Stimulated activated CD8-positive, alpha-beta memory T cell treated with anti-CD3 and anti-CD28 coated beads, Interleukin-4, amount 100 ng/mL, for 1 hour (primary cell): ENCODE measurements at places on chromosomes 5 and 9.

- DNase-seq, result no peak
These were observed 175.7 kb downstream of the MELK start for GRCh38 chr9:36748322-36748899.

DNA sequence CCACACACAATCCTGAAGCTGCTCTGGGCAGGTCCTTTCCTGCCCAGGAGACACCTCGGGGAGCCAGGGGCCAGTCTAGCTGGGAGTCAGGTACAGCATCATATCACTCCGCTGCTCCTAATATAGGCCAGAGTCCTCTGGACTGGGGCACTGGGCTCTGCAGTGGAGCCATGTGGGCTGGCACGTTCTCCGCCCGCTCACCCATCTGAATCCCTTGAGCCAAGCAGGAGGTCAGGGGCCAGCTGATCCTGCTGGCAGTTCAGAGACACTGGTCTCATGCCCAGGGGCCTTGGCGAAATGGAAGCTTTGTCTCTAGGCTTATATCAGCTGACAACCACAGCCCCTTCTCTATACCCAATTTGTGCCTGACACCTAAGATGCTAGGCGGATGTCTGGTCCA, 9.3 kb upstream of the CORO2A start:
- DNase-seq, result no peak

- no peak for DNase-seq
These were observed 153.1 kb downstream of the DROSHA start for GRCh38 chr5:31378838-31379237.

DNA sequence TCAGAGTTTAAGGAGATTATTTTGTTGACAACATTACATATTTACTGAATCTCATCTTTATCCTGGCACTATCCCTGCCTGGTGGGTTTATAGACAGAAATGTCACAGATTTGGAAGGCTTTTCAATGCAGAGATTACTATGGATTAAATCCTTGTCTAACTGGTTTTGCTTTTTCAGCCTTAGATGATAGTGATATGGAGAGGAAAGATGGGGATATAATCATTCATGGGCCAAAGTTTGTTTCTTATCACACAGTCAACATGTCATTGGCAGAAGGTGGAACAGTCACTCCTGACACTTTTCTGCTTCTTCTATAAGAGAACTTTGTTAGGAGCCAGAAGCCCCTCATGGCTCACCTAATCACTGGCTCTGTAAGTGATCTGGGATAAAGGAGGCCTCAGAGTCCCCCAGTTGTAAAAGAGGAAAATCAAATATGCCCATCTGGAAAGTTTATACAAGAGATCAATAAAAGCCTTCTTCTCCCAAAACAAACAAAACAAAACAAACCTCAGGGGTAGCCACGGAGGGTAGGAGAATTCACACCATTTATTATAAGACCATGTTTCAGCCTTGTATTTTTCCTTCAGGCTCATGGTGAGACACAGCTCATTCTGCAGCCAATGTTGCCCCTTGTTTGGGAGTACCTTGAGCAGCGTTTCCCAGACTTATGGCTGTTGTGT, 101.2 kb downstream of the PCSK1 start:
- DNase-seq, result no peak

GRCh38 chr5:129459777-129460671, at the start of gene ADAMTS19:
Gene ADAMTS19 (plus strand): TSS chr5:129460298. CDS start chr5:129460392, 94 bp downstream.
- DNase-seq, result no peak

DNA sequence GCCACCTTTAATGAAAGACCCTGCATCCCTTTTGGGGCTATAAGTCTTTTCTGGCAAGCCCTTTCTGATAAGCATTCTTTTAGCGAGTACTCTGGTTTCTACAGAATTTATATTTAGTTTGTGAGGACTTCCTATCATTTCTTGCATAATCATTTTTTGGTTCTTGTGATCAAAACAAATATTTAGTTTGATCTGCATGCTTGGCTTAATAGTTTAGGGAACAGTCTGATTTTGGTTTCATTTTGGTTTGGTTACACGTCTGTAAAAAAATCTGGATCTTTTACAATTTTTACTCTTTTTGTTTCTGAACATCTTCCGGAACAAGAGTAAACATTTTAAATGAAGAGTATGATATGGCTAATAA, 1074.4 kb downstream of the CDH9 start:
- no peak for DNase-seq

GRCh38 chr5:159459951-159460538, 129.8 kb upstream of the IL12B start:
- no peak for DNase-seq

GRCh38 chr9:34985311-34985899, 4.1 kb upstream of the DNAJB5 start:
- no peak for DNase-seq
